ENCODE measurements at places on chromosomes 2 and 18. TPM values are rescaled to one million over a fixed set of nuclear protein-coding genes. Genes with fewer than 3 reads are reported as not detected.

Gene TNS1
- total RNA-seq, result 18.5 TPM

Gene RETREG2
- 55.8 TPM for total RNA-seq

Gene SLC23A3
- total RNA-seq, result 0.48 TPM

Gene HOXD3
- total RNA-seq, result not detected

Gene SLC38A11
- not detected for total RNA-seq

Gene PTPN2
- total RNA-seq, result 18.2 TPM

Gene SERPINB12
- not detected for total RNA-seq

Gene PRADC1
- 22.5 TPM for total RNA-seq

Gene RGPD3
- 0.13 TPM for total RNA-seq

Gene ACMSD
- not detected for total RNA-seq
